Esophagus muscularis mucosa (tissue), 4 donors: ENCODE measurements at places on chromosomes 2 and 18. TPM values are rescaled to one million over a fixed set of nuclear protein-coding genes. Genes with fewer than 3 reads are reported as not detected.

CHRNG gene
- total RNA-seq = not detected

APCDD1 gene
- total RNA-seq = 39.6 TPM

PPP1R1C gene
- total RNA-seq = not detected

LIMS4 gene
- total RNA-seq = 3.0 TPM

LONRF2 gene
- total RNA-seq = 37.9 TPM

LYPD6B gene
- total RNA-seq = not detected

MPV17 gene
- 70.2 TPM for total RNA-seq

IL36A gene
- total RNA-seq = not detected

DNA sequence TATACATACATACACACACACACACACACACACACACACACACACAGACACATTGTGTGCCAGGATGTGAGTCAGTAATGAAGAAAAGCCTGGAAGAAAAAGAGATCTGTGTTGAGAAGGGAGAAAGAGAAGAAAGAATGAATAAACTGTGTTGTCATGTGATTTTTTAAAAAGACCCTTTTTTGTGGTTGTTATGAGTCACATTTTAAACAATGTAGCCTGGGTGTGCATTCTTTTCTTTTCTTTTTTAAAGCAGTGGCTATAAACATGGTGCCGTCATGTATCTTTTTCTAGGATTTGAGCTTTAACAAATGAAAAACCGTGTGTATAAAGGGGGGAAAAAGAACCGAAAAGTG lies 87.2 kb downstream of the NRP2 start:
- no peak for DNase-seq
- peaks cover 23% of the 10 kb centered on the region for H3K36me3 ChIP-seq
- H3K4me3 ChIP-seq = no peak overlapping the region
- peak overlapping the region; percentile 80 for H3K27ac ChIP-seq
- H3K4me1 ChIP-seq = peaks cover 98% of the 10 kb centered on the region

DNA sequence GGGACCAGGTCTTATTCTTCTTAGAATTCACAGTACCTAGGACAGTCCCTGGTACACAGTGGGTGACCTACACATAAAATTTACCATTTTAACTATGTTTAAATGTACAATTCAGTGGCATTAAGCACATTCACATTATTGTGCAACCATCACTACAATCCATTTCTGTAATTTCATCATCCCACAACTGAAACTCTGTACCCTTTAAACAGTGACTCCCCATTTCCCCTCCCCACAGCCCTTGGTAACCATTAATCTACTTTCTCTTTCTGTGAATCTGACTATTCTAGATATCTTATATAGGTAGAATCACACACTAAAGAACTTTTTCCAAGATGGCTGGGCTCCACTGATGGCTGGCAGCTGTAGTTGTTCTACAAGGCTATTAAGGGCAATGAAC lies 41.6 kb downstream of the GFPT1 start:
- H3K4me3 ChIP-seq = no peak overlapping the region
- no peaks in the 10 kb centered on the region for H3K27me3 ChIP-seq
- H3K27ac ChIP-seq = no peak overlapping the region
- H3K36me3 ChIP-seq = peaks cover 84% of the 10 kb centered on the region

GRCh38 chr2:179677077-179677688 lies 184.2 kb downstream of the ZNF385B start:
- no peak for DNase-seq
- H3K4me3 ChIP-seq = no peak overlapping the region
- H3K4me1 ChIP-seq = peaks cover 26% of the 10 kb centered on the region
- no peaks in the 10 kb centered on the region for H3K36me3 ChIP-seq
- H3K27me3 ChIP-seq = no peaks in the 10 kb centered on the region

GRCh38 chr18:51852681-51853080 lies 487.3 kb upstream of the DCC start:
- no peaks in the 10 kb centered on the region for H3K4me1 ChIP-seq
- no peaks in the 10 kb centered on the region for H3K27me3 ChIP-seq
- no peaks in the 10 kb centered on the region for H3K36me3 ChIP-seq
- DNase-seq = no peak
- H3K27ac ChIP-seq = no peak overlapping the region

- H3K36me3 ChIP-seq = no peaks in the 10 kb centered on the region
- no peak overlapping the region for H3K27ac ChIP-seq
- no peaks in the 10 kb centered on the region for H3K27me3 ChIP-seq
Measured at GRCh38 chr2:98705333-98705617, 25.7 kb downstream of the MGAT4A start.

- no peak overlapping the region for H3K4me3 ChIP-seq
- H3K27me3 ChIP-seq = no peaks in the 10 kb centered on the region
- H3K4me1 ChIP-seq = no peaks in the 10 kb centered on the region
Measured at GRCh38 chr2:17588031-17588430, 47.5 kb downstream of the VSNL1 start.

- H3K36me3 ChIP-seq = no peaks in the 10 kb centered on the region
- no peaks in the 10 kb centered on the region for H3K27me3 ChIP-seq
- H3K4me3 ChIP-seq = no peak overlapping the region
- peak; percentile 21 for DNase-seq
Measured at GRCh38 chr2:33215299-33215698, 261.1 kb upstream of the RASGRP3 start.

DNA sequence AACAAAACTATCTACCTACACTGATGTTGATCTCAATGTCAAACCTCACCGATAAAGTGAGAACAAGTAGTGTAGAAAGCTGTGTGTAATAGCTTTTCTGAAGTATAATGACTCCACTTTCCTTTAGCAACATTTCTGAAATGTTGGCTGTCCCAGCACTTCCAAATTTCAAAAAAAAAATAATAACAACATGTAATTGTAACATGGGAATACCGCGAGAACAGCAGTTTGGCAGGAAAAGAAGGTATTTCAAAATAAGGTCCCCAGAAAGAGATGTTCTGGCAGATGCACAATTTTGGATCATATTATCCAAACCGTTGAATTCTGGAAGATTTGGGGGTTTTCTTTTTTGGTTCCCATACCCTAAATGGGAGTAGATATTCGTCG lies 352.0 kb downstream of the ARHGAP15 start:
- peak overlapping the region; percentile 70 for H3K27ac ChIP-seq
- H3K4me3 ChIP-seq = no peak overlapping the region
- no peak for DNase-seq
- H3K27me3 ChIP-seq = no peaks in the 10 kb centered on the region
- H3K36me3 ChIP-seq = no peaks in the 10 kb centered on the region

DNA sequence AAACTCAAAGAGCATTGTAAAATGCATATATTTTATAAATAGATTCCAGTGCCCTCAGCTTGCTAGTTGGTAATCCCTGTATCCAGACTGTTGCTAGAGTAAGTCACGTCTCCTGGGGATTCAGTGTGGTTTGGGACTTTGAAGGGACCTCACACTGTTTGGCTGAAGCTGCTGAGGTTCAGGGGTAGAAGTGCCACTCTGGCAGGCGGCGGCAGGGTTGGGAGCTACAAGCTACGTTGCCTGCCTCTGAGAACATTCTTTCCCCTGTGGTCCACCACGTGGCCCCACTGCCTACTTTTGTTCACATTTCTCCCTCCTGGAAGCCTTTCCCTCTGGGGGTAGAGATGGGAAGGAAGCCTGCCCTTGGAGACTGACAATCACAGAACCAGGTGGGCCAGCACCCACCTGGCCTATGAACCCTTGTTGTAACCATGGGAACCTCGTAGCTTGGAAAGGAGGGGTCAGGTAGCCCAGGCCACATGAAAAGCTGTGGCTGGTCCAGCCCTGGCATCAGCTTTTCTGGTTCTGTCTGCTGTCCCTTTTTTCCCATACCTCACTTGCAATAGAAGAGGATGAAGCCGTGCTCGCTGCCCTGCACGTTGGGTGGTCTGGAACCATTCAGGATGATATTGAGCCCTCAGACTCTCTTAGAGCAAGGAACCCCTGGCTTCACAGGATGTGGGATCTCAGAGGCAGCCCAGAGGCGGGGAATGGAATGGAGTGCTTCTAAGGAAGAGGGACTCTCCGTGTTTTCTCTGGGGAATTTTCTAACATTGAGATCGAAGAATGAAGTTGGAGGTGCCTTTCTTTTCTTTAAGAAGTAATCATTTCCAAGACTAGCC lies 2.9 kb downstream of the RNF144A start:
- no peak overlapping the region for H3K27ac ChIP-seq
- H3K4me1 ChIP-seq = peaks cover 28% of the 10 kb centered on the region

DNA sequence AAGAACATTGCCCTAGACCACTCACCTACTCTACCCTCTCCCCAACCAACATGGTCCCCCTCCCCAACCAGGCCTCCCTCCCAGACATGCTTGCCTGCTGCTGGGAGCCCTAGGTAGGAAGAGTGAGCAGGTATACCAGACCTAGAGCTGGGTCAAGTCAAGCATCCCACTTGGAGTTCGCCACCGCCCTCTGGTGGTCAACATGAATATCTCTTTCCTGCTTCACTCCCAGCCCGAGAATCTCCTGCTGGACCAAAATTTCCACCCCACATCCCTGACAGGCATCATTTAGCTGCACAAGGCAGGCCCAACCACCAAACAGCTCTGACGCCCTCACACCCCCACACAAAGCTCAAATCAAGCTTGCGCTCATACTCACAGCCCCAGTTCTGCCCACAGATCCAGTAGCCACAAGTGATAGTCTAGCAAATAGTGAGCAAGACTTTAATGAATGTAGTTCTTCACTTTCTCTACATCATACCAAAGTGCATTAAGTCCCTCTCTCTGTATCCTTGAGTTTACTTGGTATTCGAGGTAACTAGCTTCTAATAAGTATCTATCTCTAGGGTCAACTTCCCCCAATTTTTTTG lies 116.0 kb downstream of the TNS1 start:
- peaks cover 88% of the 10 kb centered on the region for H3K4me1 ChIP-seq
- H3K36me3 ChIP-seq = peaks cover 100% of the 10 kb centered on the region
- H3K27me3 ChIP-seq = no peaks in the 10 kb centered on the region
- H3K27ac ChIP-seq = peak overlapping the region; percentile 98

- H3K4me3 ChIP-seq = no peak overlapping the region
- no peaks in the 10 kb centered on the region for H3K27me3 ChIP-seq
- no peak for DNase-seq
- H3K4me1 ChIP-seq = no peaks in the 10 kb centered on the region
- H3K27ac ChIP-seq = no peak overlapping the region
- H3K36me3 ChIP-seq = peaks cover 92% of the 10 kb centered on the region
Measured at GRCh38 chr2:9440058-9440727, 16.7 kb downstream of the CPSF3 start.

DNA sequence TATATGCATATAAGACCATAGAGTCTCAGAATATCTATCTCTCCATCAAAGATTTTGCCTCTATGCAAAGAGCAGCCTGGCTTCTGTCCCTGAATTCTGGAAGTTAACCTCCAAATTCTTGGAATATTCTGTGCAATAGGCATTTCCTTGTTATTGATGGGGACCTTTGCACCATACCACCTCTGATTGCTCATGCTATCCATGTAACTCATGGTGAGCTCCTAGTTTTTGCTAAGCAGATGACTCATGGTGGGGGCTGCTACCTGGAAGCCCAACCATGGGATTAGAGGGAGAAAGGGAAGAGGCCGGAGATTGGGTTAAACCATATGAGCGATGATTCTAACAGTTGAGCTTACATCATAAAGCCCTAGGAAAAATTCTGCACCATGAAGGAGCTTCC lies 310.2 kb upstream of the FIGN start:
- no peak for DNase-seq
- no peak overlapping the region for H3K4me3 ChIP-seq
- no peaks in the 10 kb centered on the region for H3K36me3 ChIP-seq
- no peak overlapping the region for H3K27ac ChIP-seq
- H3K4me1 ChIP-seq = no peaks in the 10 kb centered on the region

GRCh38 chr2:71473346-71474031 lies 20.1 kb downstream of the DYSF start:
- DNase-seq = no peak
- H3K4me3 ChIP-seq = no peak overlapping the region
- H3K27ac ChIP-seq = no peak overlapping the region
- H3K27me3 ChIP-seq = no peaks in the 10 kb centered on the region
- peaks cover 17% of the 10 kb centered on the region for H3K4me1 ChIP-seq

DNA sequence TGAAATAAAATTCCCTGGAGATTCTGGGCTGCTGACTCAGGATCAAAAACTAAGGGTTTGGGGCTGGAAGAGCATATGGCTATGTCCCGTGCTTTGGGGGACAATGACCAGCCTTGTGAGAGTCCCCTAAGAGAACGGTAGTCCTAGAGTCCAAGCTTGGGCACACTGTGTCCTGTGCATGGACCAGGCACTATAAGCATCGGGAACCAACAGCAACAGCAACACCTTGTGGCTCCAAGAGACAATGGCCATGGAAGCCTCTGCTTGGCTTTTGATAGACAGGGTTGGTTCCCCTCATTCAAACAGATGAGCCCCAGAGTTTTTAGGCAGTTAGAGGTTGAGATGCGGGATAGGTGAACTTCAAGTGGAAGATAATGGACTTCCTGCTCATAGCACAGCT lies 294.4 kb upstream of the CHAC2 start:
- no peak for DNase-seq
- H3K27ac ChIP-seq = no peak overlapping the region
- no peaks in the 10 kb centered on the region for H3K36me3 ChIP-seq
- no peak overlapping the region for H3K4me3 ChIP-seq
- no peaks in the 10 kb centered on the region for H3K27me3 ChIP-seq
